ENCODE measurements at places on chromosomes 5 and 9. TPM values are rescaled to one million over a fixed set of nuclear protein-coding genes. Genes with fewer than 3 reads are reported as not detected.

Gene LCN9
- total RNA-seq = not detected

- peaks cover 6% of the 10 kb centered on the region for H3K4me1 ChIP-seq
- H3K36me3 ChIP-seq = peaks cover 17% of the 10 kb centered on the region
- H3K27ac ChIP-seq = no peak overlapping the region
- no peak for DNase-seq
Observed at GRCh38 chr5:132269635-132270334, 12.3 kb downstream of the PDLIM4 start.

DNA sequence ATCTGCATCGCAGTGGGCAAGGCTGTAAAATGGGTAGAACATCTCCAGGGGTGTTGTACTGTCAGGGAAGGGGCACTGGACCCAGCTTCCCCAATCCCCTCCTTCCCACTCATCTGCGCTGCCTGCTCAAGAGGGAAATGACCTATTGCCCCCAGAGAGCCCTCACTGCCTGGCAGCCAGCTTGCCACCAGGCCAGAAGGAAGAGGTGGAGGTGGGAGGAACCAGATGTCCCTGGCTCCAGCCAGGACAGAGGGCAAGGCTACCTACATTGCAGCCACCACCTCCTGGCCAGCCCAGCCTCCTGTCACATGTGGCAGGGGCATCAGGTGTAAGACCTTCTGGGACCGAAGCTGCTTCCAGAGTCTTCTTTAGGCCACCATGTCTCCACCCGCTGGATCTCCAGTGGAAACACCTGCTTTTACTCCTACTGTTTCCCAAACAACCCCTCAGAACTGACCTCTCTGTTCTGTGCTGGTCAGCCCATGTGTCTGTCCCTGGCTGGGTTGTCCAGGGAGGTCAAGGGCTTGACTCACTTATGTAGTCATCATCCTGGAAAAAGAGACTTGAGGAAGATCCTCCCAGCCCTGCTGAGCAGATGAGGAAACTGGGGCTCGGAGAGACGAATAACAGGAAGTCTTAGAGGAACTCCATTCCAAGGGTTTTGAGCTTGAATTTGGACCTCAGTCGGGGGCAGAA, 42.3 kb downstream of the JADE2 start:
- no peaks in the 10 kb centered on the region for H3K27me3 ChIP-seq
- DNase-seq = no peak
- H3K4me3 ChIP-seq = no peak overlapping the region
- peaks cover 62% of the 10 kb centered on the region for H3K36me3 ChIP-seq

- peaks cover 3% of the 10 kb centered on the region for H3K36me3 ChIP-seq
- no peak for DNase-seq
- H3K4me3 ChIP-seq = no peak overlapping the region
- no peaks in the 10 kb centered on the region for H3K27me3 ChIP-seq
- no peaks in the 10 kb centered on the region for H3K4me1 ChIP-seq
Observed at GRCh38 chr9:93480262-93480661, 26.9 kb upstream of the FAM120AOS start.

DNA sequence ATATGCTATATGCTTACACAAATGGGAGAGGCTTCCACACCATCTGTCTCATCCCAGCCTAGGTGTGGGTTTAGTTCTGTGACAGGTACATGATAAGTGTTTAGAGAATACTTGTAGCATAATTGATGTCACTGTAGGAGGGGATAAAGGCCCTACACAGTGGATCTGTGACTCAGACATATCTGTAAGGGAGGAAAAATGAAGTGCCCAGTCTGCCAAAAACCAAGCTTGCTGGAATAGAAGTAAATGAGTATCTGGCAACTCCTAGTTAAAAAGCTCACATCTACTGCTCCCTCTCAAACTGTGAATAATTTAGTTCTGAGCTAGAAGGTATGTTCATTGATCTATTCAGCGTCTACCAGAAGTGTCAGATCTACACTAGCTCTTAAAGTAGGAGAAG, 38.9 kb upstream of the FAM174A start:
- no peak overlapping the region for H3K4me3 ChIP-seq
- no peaks in the 10 kb centered on the region for H3K4me1 ChIP-seq
- H3K27ac ChIP-seq = no peak overlapping the region
- H3K36me3 ChIP-seq = no peaks in the 10 kb centered on the region
- no peaks in the 10 kb centered on the region for H3K27me3 ChIP-seq

- no peak for DNase-seq
- no peaks in the 10 kb centered on the region for H3K27me3 ChIP-seq
- no peaks in the 10 kb centered on the region for H3K36me3 ChIP-seq
- H3K27ac ChIP-seq = no peak overlapping the region
- no peak overlapping the region for H3K4me3 ChIP-seq
Observed at GRCh38 chr5:174325961-174326360, 280.5 kb downstream of the NSG2 start.

GRCh38 chr5:168042284-168043068, 249.0 kb upstream of the WWC1 start:
- H3K27ac ChIP-seq = no peak overlapping the region
- DNase-seq = no peak
- H3K4me1 ChIP-seq = no peaks in the 10 kb centered on the region
- no peak overlapping the region for H3K4me3 ChIP-seq

DNA sequence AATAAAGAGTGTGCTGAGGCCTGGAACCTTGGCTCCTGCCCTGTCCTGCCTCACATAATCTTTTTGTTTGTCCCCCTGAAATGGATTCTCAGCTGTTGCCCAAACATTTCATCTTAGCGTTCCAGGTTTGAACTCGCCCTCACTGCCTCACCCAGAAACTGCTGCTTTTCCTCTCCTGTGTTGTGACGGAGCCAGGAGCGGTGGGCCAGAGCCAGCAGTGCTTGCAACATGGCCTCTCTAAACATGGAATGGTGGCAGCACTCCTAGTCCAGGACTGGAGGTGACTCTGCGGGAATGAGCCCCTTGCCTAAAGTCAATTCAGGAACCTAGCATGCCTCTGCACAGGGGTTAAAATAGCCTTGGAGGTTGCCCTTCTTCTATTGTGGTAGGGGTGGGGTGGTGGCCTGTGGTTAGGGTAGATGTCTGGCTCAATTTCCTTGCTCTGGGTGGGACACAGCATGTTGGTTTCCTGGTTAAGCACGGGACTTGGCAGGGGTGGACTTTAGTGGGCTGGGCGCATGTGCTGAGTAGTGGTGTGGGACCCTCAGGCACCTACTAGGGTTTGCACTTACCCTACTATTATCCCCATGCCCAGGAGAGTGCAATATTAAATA, 101.6 kb downstream of the SLC25A46 start:
- no peak overlapping the region for H3K27ac ChIP-seq
- H3K27me3 ChIP-seq = no peaks in the 10 kb centered on the region
- no peaks in the 10 kb centered on the region for H3K36me3 ChIP-seq

- DNase-seq = peak; percentile 69
- no peak overlapping the region for H3K4me3 ChIP-seq
- H3K36me3 ChIP-seq = no peaks in the 10 kb centered on the region
- H3K27ac ChIP-seq = peak overlapping the region; percentile 19
- peaks cover 28% of the 10 kb centered on the region for H3K4me1 ChIP-seq
Observed at GRCh38 chr9:2570615-2571479, 50.7 kb upstream of the VLDLR start.

Gene SPATA31D4
- total RNA-seq = not detected

- no peak overlapping the region for H3K27ac ChIP-seq
- no peaks in the 10 kb centered on the region for H3K36me3 ChIP-seq
- no peaks in the 10 kb centered on the region for H3K4me1 ChIP-seq
- no peak for DNase-seq
- no peak overlapping the region for H3K4me3 ChIP-seq
- no peaks in the 10 kb centered on the region for H3K27me3 ChIP-seq
Observed at GRCh38 chr5:181133610-181134231, 2.8 kb upstream of the OR2V1 start.

GRCh38 chr5:50709471-50709870, 43.0 kb downstream of the PARP8 start:
- H3K4me3 ChIP-seq = no peak overlapping the region
- no peak for DNase-seq
- H3K27me3 ChIP-seq = no peaks in the 10 kb centered on the region
- no peak overlapping the region for H3K27ac ChIP-seq
- peaks cover 25% of the 10 kb centered on the region for H3K4me1 ChIP-seq
- H3K36me3 ChIP-seq = no peaks in the 10 kb centered on the region
